ENCODE measurements at places on chromosomes 1 and 21. TPM values are rescaled to one million over a fixed set of nuclear protein-coding genes. Genes with fewer than 3 reads are reported as not detected.

GRCh38 chr1:1946540-1946939, 27.5 kb upstream of the TMEM52 start:
- H3K27me3 ChIP-seq = peaks cover 26% of the 10 kb centered on the region
- no peaks in the 10 kb centered on the region for H3K36me3 ChIP-seq
- H3K4me1 ChIP-seq = no peaks in the 10 kb centered on the region

- DNase-seq = no peak
- H3K36me3 ChIP-seq = peaks cover 48% of the 10 kb centered on the region
- no peak overlapping the region for H3K4me3 ChIP-seq
These were observed 103.2 kb upstream of the DYNLT5 start for GRCh38 chr1:66648901-66649595.

GRCh38 chr1:8027748-8028570, 1.9 kb upstream of the ERRFI1 start:
- peaks cover 69% of the 10 kb centered on the region for H3K4me1 ChIP-seq
- peak; percentile 89 for DNase-seq
- H3K36me3 ChIP-seq = peaks cover 15% of the 10 kb centered on the region
- peak overlapping the region; percentile 80 for H3K4me3 ChIP-seq

DNA sequence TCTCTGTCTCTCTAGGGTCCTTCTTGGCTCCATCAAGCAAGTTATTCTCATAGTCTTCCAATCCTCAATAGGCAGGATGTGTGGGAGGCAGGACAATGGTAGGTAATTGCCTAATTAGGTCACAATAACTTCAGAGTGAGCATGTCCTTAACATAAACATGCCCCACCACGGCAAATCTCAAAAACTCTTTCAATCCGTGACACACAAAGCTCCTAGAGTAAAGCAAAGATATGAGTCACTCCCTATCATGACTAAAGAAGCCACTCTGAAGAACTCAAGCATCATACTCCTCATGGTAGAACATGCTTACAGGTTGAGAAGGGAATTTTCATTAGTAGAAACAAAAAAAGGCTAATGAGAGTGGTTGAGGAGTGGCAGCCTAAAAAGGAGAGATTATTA, 4.9 kb downstream of the HAO2 start:
- H3K27me3 ChIP-seq = peaks cover 19% of the 10 kb centered on the region
- no peaks in the 10 kb centered on the region for H3K36me3 ChIP-seq
- peaks cover 21% of the 10 kb centered on the region for H3K4me1 ChIP-seq
- H3K4me3 ChIP-seq = no peak overlapping the region
- DNase-seq = peak; percentile 52

GRCh38 chr1:89633800-89634625, 1.1 kb downstream of the LRRC8C start:
- H3K27ac ChIP-seq = peak overlapping the region; percentile 79
- H3K4me3 ChIP-seq = peak overlapping the region; percentile 94
- peaks cover 11% of the 10 kb centered on the region for H3K36me3 ChIP-seq
- DNase-seq = peak; percentile 12
- no peaks in the 10 kb centered on the region for H3K27me3 ChIP-seq

DNA sequence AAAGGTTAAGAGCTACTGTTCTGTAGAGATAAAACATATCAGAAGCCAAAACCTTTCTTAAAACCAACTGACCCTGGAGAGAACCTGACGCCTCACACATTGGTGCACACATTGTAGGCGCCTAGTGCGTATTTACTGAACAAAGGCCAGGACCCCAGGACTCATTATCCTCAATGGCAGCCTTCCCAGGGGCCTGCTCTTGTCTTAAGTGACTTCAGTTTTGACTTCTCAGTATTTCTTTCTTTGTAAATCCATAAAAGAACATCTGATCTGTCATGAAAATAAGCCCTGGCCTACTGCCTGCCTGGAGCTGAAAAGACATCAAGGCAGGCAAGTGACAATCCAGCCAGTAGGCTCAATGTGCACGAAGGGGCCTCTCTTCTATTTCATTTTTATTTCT, 27.6 kb downstream of the ABCA4 start:
- H3K4me1 ChIP-seq = peaks cover 34% of the 10 kb centered on the region
- no peak for DNase-seq
- H3K36me3 ChIP-seq = no peaks in the 10 kb centered on the region
- no peak overlapping the region for H3K4me3 ChIP-seq

- H3K4me3 ChIP-seq = no peak overlapping the region
- DNase-seq = no peak
- H3K27me3 ChIP-seq = no peaks in the 10 kb centered on the region
- no peak overlapping the region for H3K27ac ChIP-seq
- no peaks in the 10 kb centered on the region for H3K4me1 ChIP-seq
These were observed 51.1 kb upstream of the KLHDC7A start for GRCh38 chr1:18429654-18430053.

GRCh38 chr1:167722152-167722869, 529 bp downstream of the MPZL1 start:
- no peak for DNase-seq
- peak overlapping the region; percentile 76 for H3K27ac ChIP-seq
- peaks cover 1% of the 10 kb centered on the region for H3K27me3 ChIP-seq
- H3K4me3 ChIP-seq = peak overlapping the region; percentile 86
- H3K36me3 ChIP-seq = peaks cover 20% of the 10 kb centered on the region

GRCh38 chr1:228381356-228381755, 25.3 kb downstream of the TRIM11 start:
- no peak overlapping the region for H3K27ac ChIP-seq
- no peaks in the 10 kb centered on the region for H3K36me3 ChIP-seq
- peaks cover 7% of the 10 kb centered on the region for H3K4me1 ChIP-seq

DNA sequence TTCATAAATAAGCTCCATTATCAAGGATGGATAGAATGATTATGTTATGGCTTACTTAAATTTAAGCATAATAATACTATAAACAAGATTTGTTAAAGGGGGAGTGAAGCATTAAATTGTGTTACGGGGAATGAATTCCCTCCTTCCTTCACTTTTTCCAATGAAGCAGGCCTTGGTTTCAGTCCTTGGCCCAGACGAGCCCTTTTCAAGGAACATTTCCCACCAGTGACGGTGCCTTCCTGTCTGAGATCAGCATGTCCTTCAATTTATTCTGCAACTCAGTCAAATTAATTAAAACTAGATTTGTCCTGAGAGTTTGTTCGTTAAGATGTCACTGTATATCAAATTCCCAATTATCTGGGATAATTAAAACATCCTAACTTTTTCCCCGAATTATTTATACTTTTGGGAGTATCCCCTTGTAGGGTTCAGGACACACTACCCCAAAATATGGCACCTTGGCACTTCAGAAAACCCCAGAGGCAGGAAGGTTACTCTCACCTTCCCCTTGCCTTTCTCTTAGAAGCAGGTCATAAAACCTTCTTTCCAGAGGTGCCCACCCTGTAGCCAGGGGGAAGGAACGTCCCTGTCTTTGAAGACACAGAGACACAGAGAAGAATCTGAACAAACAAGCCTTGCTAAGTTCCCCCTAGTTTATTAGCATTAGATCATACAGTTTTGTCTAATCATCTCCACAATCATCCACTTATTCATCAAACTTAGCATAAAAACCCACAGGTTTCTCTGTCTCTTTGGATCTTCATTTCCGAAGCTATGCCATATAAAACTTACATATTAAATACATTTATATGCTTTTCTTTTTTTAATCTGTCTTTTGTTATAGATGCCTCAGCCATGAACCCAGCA, 86.2 kb upstream of the ARHGAP29 start:
- H3K4me1 ChIP-seq = peaks cover 94% of the 10 kb centered on the region
- no peaks in the 10 kb centered on the region for H3K27me3 ChIP-seq

DNA sequence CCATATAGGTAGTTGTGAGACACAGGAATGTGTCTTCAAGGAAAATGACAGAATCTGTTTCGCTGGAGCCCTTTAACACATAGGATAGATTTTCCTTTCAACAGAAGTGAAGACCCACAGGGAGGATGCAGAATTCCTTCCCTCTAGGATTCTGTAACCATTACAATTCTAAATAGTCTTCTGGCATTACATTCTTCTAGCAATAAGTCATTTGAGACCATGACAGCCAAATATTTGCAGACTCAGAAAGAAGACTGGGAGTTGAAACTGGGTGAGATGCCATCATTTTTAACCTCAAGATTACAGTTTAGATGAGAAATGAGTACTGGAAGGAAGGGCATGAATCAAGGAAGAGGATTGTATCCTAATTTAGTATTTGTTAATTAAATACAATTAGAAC, 61.6 kb downstream of the ZBTB18 start:
- peak overlapping the region; percentile 78 for H3K27ac ChIP-seq
- H3K4me3 ChIP-seq = peak overlapping the region; percentile 8
- H3K27me3 ChIP-seq = no peaks in the 10 kb centered on the region
- peak; percentile 85 for DNase-seq
- peaks cover 10% of the 10 kb centered on the region for H3K36me3 ChIP-seq
- H3K4me1 ChIP-seq = peaks cover 59% of the 10 kb centered on the region

- no peak overlapping the region for H3K27ac ChIP-seq
- H3K4me1 ChIP-seq = no peaks in the 10 kb centered on the region
- no peak overlapping the region for H3K4me3 ChIP-seq
- DNase-seq = no peak
- H3K36me3 ChIP-seq = no peaks in the 10 kb centered on the region
These were observed 39.9 kb upstream of the TADA1 start for GRCh38 chr1:166915941-166916340.

DNA sequence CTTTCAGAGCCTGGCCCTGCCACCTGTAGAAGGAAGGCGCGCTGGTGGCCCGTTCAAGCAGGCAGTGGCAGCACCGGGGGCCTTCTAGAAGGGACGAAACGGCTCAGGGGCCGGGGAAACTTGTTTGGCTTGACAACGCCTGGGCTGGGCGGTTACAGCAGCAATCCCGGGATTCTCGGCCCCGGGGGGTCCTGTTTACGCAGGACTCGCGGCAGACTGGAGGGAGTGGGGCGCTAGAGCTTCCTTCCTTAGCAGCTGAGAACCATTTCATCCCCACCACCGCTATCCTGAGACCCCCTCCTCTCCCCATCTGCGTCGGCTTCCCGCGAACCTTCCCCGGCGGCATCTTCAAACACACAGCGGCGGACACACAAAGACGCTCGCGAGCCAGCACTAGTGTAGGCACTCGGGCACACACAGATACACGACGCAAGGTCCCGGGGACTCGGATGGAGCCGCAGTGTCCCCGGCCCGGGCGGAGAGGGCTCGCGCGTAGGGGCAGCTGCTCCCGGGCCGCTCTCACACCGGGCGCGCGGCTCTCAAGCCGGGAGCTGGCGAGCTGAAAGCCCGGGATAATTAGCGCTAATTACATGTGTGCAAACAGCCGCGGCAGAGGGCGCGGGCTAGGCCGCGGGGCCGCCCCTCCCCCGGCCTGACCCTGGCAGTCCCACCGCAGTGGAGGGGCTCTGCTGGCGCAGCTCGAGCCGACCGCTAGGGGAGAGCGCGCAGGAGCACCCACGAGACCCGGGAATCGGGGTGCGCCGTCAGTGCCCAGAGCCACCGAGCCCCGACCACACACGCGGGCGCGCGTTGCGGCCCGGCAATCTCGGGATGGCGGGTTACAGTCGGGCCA, 271.4 kb downstream of the FOXD2 start:
- H3K27me3 ChIP-seq = peaks cover 30% of the 10 kb centered on the region
- H3K27ac ChIP-seq = no peak overlapping the region
- DNase-seq = no peak

DNA sequence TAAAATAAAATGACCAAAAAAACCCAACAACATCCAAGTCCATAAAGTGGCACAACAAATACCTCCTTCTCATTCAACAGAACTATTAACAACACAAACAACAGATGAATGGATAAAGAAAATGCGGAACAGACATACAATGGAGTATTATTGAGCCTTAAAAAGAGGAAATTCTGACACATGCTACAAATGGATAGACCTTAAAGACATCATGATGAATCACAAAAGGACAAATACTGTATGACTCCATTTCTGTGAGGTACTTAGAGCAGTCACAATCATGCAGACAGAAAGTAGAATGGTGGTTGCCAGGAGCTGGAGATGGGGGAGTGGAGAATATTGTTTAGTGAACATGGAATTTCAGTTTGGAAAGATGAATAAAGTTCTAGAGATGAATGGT, 42.6 kb downstream of the EYA3 start:
- no peak overlapping the region for H3K4me3 ChIP-seq
- H3K27ac ChIP-seq = peak overlapping the region; percentile 42
- peaks cover 20% of the 10 kb centered on the region for H3K36me3 ChIP-seq
- H3K4me1 ChIP-seq = peaks cover 20% of the 10 kb centered on the region
- no peak for DNase-seq
- H3K27me3 ChIP-seq = no peaks in the 10 kb centered on the region

GRCh38 chr1:79150576-79150975, 144.0 kb upstream of the ADGRL4 start:
- no peak overlapping the region for H3K27ac ChIP-seq
- H3K27me3 ChIP-seq = no peaks in the 10 kb centered on the region
- no peak for DNase-seq
- peaks cover 12% of the 10 kb centered on the region for H3K4me1 ChIP-seq
- H3K36me3 ChIP-seq = no peaks in the 10 kb centered on the region

GRCh38 chr21:29639366-29640079, 300.3 kb downstream of the GRIK1 start:
- no peaks in the 10 kb centered on the region for H3K4me1 ChIP-seq
- H3K27me3 ChIP-seq = no peaks in the 10 kb centered on the region
- H3K36me3 ChIP-seq = no peaks in the 10 kb centered on the region
- H3K27ac ChIP-seq = no peak overlapping the region
- H3K4me3 ChIP-seq = no peak overlapping the region

DNA sequence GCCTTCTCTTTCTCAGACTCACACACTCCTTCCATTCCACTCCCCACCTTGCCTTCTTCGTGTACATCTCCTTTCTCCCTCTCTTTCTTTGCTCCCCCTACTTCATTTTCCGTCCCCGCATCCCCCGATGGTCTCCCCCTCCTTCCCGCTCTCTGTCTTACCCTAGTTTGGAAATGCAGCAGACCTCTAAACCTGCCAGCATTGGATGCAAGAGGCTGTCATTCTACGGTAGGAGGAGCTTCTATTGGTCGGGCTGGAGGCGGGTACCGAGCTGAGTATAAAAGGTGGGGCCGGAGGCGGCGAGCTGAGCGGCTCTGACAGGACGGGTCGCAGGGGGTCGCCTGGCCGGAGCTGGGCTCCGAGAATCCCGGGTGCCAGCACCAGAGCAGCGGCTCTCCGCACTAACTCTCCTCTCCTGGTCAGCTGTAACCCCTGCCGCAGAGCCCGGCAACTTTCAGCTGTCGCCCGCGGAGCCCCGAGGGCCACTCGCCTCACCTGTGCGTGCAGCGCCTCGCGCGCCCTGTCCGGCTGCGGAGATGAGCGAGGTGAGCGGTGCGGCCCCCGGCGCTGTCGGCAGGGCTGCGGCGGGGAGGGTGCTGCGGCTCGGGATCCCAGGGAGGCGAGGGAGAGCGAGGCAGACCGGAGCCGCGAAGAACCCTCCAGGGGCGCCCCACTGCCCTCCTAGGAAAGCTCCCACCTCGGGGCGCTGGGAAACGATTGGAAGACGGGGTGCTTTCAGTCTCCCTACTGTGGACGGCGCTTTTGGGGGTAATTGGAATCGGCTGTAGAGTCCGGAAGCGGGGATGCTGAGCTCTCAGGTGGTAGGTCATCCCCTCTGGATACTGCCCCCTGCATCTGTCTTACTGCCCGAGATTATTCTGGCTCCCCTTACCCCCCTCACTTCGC, at the start of gene PCP4L1:
TSS of gene PCP4L1 (plus strand) at position 307 of the 906 bp plus-strand sequence. CDS start at position 537, 230 bp downstream.
- peaks cover 18% of the 10 kb centered on the region for H3K36me3 ChIP-seq
- H3K4me3 ChIP-seq = no peak within 1 kb of the TSS
- H3K27ac ChIP-seq = no peak within 1 kb of the TSS
- peaks cover 46% of the 10 kb centered on the region for H3K27me3 ChIP-seq
- H3K4me1 ChIP-seq = no peaks in the 10 kb centered on the region

The ETV3 gene
- 21.1 TPM for total RNA-seq

The CRP gene
- not detected for total RNA-seq

The NPHS2 gene
- not detected for total RNA-seq

The RPTN gene
- not detected for total RNA-seq

The FOXD2 gene
- total RNA-seq = 0.31 TPM

The GPR37L1 gene
- not detected for total RNA-seq

The THEMIS2 gene
- total RNA-seq = 0.88 TPM

The ADGRL2 gene
- total RNA-seq = 8.7 TPM

The DDI2 gene
- 13.0 TPM for total RNA-seq

The TTC24 gene
- total RNA-seq = not detected

The KRTAP20-2 gene
- total RNA-seq = not detected

Data from HFFc6 (cell line).